ENCODE measurements at places on chromosomes 5 and 9.
A peak's percentile ranks its signal among the peaks of the same experiment; 100 is the strongest.

GRCh38 chr5:66850354-66851075, 254.3 kb downstream of the MAST4 start:
- DNase-seq: no peak

- DNase-seq: no peak
These were observed 92.6 kb downstream of the LIFR start for GRCh38 chr5:38463634-38464521.

GRCh38 chr5:38650946-38651345, 94.5 kb upstream of the LIFR start:
- no peak for DNase-seq

DNA sequence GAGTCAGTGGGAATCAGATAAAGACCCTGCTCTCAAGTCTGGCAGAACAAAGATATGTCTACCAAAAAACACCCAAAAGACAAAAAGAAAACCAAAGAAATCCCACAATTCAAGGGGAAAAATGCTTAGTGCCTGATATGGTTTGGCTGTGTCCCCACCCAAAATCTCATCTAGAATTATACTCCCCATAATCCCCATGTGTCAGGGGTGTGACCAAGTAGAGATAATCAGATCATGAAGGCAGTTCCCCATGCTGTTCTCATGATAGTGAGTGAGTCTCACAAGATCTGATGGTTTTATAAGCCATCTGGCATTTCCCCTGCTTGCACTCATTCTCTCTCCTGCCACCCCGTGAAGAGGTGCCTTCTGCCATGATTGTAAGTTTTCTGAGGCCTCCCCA, 13.4 kb downstream of the FBXO10 start:
- no peak for DNase-seq

- DNase-seq: no peak
These were observed 6.5 kb upstream of the RPS6 start for GRCh38 chr9:19386502-19387044.

DNA sequence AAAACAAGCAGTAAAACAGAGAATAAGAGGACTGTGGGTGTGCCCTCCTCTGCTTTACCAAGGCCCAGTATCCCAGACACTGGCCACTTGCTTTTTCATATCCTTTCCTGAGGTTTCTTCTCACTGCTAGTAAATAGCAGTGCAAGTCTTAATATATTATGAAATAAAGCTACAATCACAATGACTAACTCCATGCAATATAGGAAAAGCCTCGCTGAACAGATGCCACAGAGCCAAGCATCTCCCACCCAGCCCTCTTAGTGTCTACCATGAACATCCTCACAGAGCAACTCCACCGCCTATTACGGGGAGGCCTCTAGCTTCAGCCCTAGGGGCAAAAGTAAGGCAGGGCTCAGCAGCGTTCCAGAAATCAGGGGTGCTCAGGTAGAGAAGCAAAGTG, 130.7 kb upstream of the LHFPL2 start:
- DNase-seq: no peak

- peak; percentile 70 for DNase-seq
These were observed 162.5 kb upstream of the KIF2A start for GRCh38 chr5:62143268-62144229.

- no peak for DNase-seq
These were observed 91.8 kb upstream of the DMRT1 start for GRCh38 chr9:749716-750115.
